ENCODE measurements at places on chromosomes 7 and 10.
A peak's percentile ranks its signal among the peaks of the same experiment; 100 is the strongest.

DNA sequence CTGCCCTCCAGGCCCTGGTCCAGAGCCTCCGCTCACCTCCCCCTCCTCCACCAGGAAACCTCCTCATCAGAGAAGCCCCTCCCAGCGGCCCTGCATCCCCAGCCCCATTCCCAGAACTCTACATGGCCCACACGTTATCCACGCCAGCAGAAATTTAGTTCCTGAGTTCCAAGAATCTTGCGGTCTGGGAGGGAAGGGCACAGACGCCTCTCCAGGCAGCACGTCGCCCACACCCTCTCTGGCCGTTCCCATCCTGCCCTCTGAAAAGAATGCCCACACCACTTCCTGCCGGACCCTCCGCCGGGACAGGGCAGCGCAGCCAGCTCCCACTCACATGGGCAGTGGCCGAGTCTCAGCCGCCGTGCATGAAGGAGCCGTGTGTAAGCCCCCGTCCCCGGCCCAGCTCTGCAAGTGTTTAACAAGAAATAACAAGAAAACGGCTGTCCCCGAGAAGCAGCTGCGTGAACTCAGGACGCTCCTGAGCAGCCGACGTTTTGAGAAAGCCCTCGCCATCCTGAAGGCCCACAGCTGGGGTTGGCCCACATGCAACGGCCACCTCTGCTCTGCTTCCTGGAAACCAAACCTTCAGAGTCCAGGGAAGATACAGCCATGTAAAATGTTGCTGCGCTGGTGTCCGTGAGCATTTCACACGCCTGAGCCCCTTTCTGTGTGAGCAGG lies 17.4 kb downstream of the ADGRA1 start:
- no peak for DNase-seq

DNA sequence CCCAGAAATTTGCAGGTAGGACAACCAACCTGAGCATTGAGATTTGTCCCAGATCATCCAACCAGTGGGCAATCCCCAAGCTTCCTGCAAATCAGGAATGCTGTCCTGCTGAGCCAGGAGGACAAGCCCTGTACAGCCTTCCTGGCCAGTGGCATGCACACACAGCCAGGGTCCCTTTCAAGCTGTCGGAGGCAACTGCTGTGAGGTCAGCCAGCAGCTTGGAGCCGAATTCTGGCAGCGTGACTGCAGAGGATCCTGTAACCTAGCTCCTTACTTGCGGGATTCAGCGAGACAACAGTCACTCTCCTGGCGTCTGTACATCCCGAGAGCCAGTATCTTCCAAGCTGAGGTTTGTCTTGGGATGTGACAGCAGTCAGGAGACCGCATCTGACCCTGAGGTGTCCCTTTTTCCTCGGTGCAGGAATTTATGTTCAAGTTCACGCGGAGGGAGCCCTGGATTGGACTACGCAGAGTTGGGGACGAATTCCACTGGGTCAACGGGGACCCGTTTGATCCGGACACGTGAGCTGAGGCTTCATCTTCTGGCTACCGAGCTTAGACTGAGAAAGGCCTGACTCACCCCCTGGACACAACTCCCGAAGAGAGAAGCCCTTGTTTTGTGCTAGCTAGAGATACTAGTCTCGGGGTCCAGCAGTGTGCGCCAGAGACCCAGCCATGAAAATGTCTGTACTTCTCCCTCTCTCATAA lies 18.3 kb downstream of the CLEC2L start:
- no peak for DNase-seq

- no peak for DNase-seq
These were observed 148.4 kb upstream of the STEAP1 start for GRCh38 chr7:90005836-90006235.

GRCh38 chr10:102596506-102596971 lies 47.7 kb upstream of the TRIM8 start:
- DNase-seq, result peak; percentile 54

GRCh38 chr7:106347229-106347833 lies 62.5 kb upstream of the NAMPT start:
- no peak for DNase-seq

DNA sequence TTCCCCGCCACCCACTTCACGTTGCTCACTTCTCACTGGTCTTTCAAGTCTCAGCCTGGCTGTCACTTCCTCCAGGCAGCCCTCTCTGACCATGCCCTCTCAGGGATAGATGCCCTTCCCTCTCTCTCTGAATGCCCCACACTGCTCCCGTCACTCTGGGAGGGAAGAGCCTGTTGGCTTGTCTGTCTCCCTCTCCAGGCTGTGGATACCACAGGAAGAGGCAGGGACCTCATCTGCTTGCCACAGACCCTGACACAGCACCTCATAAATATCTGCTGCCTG lies 93.1 kb downstream of the OAT start:
- DNase-seq, result no peak

GRCh38 chr7:105841866-105842265 lies 34.5 kb downstream of the ATXN7L1 start:
- no peak for DNase-seq

Measured in activated CD4-positive, alpha-beta T cell treated with anti-CD3 and anti-CD28 coated beads for 36 hours (primary cell).